HEK293T (cell line): ENCODE measurements at places on chromosomes 6 and 20.

DNA sequence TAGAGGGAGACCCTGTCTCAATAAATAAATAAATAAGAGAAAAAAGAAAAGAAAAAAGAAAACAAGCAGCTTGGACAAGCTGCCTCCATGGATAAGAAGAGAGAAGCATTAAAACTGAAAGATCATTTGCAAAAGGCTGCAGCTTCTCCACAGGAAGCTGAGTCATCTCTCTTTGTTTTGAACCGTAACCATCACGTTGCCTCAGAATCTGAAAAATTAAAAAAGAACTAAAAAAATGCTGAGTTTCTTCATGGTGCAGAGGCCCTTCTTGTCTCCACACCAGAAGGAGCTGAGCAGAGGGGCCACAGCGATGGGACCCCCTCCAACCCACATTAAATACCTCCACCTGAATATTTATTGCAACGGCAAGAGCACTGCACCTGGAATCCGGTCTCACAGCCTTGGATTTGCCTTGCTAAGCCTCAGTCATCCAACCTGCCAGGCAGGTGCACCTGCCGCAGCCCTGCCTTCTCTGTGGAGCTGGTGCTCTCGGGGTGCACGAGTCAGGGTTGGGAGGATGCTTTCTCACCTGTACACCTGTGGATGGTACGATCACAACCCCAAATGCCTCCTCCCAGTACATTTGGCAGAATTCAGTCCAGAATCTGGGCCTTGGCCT is 28.1 kb downstream of the TOX2 start:
- no peak for DNase-seq

DNA sequence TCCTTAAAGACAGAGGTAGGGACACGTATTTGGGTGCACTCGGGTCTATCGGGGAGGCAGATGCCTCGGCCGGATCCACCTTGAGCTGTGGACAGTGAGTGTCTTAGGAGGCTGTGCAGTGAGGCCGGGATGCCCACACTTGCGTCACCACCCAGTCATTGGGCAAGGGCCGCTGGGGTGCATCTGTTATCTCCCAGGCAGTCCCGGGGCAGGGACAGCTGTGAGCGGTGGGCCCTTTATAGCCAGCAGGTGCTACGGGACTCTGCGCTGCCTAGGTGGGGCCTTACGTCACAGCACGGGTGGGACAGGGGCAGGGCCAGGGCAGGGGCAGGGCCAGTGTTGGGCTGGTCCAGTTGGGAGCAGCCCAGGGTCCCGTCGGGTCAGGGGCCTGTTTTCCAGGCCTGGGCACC is 689 bp upstream of the COL20A1 start:
- DNase-seq = no peak

DNA sequence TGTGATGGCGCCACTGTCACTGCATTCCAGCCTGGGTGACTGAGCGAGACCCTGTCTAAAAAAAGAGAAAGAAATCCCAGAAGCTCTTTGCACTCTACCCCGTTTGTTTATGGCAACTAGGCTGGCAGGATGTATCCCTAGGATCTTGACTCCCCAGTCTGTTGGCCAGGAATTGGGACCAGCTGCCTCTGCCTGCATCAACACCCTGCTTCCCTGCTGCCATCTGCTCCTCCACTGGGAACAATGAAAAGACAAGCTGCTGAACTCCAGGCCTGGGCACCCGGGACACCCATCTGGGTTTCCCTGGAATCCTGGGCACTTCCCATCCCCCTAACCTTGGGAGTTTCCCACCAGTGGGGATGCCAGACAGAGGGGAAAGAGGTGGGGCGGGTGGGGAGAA is 64.9 kb downstream of the CPNE5 start:
- no peak for DNase-seq

GRCh38 chr6:106569428-106569827 is 59.9 kb downstream of the RTN4IP1 start:
- no peak for DNase-seq

DNA sequence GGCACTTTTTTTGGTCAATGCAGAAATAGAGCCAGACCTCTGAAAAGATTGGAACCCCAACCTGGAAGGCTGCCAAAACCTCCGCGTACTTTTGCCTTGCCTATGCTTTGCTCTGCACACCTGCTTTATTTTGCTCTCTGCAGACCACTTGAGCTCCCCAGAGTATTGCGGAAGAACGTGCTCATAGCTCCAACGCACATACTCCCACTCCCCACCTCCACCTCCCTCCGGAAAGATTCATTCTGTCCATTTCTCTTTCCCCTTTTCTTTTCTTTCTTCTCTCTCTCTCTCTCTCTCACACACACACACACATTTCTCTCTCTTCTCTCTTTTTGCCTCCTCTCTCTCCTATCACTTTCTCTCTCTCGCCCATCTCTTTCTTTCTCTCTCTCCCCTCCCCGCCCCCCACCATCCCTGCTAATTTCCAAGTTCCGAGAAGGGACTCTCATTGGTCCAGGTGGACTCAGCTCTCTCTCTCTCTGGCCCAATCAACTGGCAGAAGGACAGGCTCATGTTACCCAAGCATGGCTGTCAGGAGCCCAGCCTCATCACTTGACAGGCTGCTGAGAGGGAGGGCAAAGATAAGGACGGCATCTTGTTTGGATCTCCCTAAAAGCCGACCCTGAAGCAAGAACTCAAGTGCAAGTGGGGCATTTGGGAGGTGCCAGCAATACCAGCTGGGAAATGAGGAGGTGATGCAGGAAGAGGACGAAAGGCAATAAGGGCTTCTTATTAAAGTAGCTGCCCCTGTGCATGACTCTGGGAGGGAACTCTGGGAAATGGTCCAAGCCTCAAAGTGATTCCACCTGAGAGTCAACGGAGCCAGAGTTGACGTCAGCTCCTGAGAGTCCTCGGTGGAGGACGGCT is 246.1 kb downstream of the LY86 start:
- no peak for DNase-seq

- no peak for DNase-seq
Observed at GRCh38 chr6:80642452-80642851, 536.0 kb downstream of the BCKDHB start.

GRCh38 chr6:151822252-151823111 is 15.0 kb downstream of the ESR1 start:
- no peak for DNase-seq

DNA sequence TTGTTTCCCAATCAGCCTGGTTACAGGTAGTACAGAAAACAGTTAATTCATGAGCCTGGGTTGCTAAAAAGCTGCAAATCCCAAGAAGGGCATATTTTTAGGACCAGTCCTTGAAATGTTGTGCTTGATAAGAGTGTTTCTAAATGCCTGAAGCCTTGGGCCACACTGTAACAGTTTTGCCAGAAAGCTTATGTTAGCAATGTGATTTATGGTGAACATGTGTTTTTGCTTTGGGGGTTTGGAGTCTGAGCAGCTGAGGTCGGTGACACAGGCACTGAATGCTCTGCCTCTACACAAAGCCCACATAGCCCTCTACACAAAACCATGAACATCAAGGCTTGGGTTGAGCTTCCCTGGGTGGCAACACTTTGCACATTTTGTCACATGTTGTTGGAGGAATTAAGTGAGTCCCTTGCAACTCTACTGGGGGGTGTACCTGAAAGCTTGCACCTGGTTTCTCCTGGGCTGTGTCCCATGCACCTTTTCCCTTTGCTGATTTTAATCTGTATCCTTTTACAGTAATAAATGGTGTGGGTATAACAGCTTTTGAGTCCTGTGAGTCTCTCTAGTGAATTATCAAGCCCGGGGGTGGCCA is 22.2 kb downstream of the AHI1 start:
- DNase-seq = no peak

- DNase-seq = no peak
Observed at GRCh38 chr6:113464536-113464935, 392.6 kb upstream of the MARCKS start.

GRCh38 chr6:20236909-20237600 is 24.8 kb upstream of the MBOAT1 start:
- no peak for DNase-seq

GRCh38 chr6:107624541-107624940 is 134.6 kb downstream of the SOBP start:
- DNase-seq = no peak

GRCh38 chr6:7267466-7268091 is 45.4 kb downstream of the SSR1 start:
- no peak for DNase-seq

- no peak for DNase-seq
Observed at GRCh38 chr20:34615477-34615876, 57.0 kb downstream of the MAP1LC3A start.

GRCh38 chr6:90146921-90147649 is 149.6 kb downstream of the BACH2 start:
- DNase-seq = no peak

DNA sequence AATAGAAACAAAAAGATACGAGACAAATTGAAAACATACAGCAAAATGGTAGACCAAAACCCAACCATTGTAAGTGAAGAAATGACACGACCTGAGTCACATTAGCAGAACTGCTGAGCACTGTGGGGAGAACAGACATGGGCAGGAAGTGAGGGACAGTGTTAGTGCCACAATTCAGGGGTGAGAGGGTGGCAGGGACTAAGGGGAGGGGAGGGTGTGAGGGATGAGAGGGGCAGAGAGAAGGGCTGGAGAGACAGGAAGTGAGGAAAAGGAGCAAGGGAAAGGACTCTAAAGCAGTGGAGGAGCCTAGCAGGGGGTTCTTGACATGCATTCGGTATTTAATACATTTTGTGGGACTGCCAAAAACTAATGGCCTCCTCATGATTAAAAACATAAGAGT is 45.0 kb upstream of the TRIM26 start:
- DNase-seq = no peak

DNA sequence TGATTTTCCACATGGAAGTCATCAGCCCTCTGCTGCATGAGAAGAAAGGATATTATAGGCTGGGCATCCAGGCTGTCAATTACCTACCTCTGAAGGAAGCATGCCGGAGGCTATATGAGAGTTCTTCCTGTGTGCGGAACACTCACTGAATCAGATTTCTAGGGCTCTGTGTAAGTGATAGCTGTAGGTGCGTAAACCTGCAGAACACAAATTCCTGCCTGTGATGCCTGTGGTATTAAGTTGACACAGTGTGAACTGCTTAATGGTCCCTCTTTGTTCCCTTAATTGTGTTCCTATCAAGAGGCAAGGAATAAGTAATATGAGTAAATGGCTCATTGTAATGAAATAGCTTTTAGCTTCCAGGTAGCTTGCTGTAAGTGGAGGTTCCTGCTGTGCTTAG is 103.3 kb downstream of the ANKS1A start:
- no peak for DNase-seq

GRCh38 chr6:135081966-135082365 is 27.3 kb upstream of the HBS1L start:
- no peak for DNase-seq
